ENCODE measurements at places on chromosomes 13 and 19. TPM values are rescaled to one million over a fixed set of nuclear protein-coding genes. Genes with fewer than 3 reads are reported as not detected.

- no peaks in the 10 kb centered on the region for H3K36me3 ChIP-seq
- no peaks in the 10 kb centered on the region for H3K4me1 ChIP-seq
- no peak overlapping the region for H3K4me3 ChIP-seq
- no peaks in the 10 kb centered on the region for H3K27me3 ChIP-seq
- no peak for DNase-seq
- no peak overlapping the region for H3K27ac ChIP-seq
Measured at GRCh38 chr13:51004918-51005460, 95.4 kb downstream of the RNASEH2B start.

DNA sequence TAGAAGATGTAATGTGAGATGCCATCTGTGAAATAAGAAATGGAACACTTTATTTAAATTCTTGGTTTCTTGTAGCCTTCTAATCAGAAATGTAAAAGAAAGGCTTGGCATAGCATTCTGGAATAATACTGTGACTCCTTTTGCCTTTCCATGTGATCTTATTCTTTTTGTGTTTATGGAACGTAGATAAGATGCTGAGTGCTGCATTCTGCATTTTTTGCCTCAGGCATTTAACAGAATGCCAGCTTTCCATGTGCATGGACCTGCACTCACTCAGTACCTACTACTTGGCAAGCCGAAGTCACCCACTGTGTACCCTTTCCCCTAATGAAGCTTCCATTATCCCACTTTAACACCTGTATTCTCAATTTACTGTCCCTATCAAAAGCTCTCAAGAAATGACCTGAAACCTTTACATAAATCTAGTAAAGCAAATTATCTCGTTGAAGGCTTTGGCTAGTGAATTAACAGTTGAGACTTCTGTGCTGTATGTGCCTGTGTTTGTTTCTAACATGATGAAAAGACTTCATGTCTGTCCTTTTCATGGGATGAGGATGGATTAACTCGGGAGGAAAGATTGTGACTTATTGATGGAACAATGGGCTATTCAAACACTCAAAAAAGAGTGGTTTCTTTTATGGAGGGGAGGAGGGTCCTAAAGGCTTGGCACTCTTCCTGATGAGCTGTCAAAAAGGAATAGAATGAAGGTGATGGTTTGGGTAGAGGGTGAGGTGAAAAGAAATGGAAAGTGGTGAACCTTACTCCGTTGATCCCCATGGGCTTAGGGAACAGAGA is 44.7 kb upstream of the FRY start:
- no peak for DNase-seq
- H3K27me3 ChIP-seq = no peaks in the 10 kb centered on the region
- no peak overlapping the region for H3K4me3 ChIP-seq
- no peaks in the 10 kb centered on the region for H3K36me3 ChIP-seq
- no peak overlapping the region for H3K27ac ChIP-seq
- H3K4me1 ChIP-seq = no peaks in the 10 kb centered on the region

The LEUTX gene
- total RNA-seq = not detected

DNA sequence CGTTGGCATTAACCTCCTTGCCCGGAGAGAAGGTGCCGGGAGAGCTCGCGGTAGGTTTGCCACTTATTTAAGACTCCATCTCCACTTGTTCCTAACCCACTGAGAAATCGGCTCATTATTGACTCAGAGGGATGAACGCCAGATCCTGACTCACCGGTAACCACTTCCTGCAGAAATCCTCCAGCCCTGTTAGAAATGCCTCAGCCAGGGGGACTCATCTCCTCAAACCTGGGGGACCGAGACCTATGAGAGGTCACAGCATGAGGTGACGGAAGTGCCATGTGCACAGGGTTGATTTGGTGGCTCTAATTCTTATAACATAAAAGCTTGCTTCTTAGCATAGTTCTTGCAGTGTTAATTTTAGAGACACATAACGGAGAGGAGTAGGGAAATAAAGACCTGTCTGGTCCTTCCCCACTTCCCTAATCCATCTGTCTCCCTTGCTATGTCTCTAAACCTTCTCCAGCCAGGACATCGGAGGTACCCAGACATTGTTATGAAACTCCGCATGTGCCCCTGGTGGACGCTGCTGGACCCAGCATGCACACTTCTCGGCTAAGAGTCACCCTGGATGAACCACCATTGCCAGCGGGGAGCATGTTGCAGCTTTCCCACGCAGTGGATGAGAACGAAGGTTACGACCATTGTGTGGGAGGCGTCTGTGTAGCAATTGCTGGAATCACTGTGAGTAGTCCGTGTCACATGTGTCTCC is 158.9 kb downstream of the EFNB2 start:
- H3K27ac ChIP-seq = no peak overlapping the region
- H3K4me1 ChIP-seq = no peaks in the 10 kb centered on the region
- no peaks in the 10 kb centered on the region for H3K36me3 ChIP-seq
- no peak for DNase-seq
- H3K27me3 ChIP-seq = no peaks in the 10 kb centered on the region

DNA sequence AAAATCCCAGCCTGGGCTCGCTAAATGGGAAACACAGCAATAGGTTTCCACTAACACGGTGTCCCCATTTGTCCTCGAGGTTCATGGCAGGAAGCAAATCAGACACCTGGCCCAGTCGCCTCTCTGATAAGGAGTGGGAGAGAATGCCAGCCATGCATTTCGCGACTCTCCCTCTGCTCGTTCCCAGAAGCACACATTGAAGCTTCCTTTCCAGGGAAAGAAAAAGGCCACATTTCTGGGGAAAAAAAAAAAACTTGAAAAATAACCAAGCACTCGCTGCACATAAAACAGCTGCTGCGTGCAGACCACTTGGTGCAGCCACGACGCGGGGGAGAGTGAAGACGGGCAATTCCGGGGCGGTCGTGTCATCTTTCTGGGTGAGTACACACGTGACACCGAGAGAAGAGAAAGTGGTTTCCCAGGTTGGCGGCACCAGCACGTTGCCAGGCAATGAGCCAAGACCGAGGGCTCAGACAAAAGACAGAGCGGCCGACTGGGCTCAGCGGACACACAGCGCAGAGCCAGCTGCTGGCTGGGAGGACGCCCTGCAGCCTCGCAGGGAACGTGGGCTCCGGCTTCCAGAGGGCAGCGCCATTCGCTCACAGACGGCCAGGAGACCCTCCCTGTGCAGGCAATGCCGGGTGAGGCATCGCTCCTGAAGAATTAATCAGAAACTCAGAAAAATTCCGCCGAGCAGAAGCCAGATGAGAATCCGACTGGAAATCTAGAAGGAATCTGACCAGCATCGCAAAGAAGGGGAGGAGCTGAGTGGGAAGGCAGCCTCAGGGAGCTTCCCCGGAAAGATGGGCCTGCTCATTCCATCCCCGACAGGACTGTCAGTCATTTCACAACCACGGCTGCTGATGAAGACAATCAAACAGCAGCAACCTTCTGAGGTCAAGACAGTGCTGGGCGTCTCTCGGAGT is 83.2 kb upstream of the IRS2 start:
- no peak for DNase-seq
- no peaks in the 10 kb centered on the region for H3K36me3 ChIP-seq
- no peaks in the 10 kb centered on the region for H3K27me3 ChIP-seq

DNA sequence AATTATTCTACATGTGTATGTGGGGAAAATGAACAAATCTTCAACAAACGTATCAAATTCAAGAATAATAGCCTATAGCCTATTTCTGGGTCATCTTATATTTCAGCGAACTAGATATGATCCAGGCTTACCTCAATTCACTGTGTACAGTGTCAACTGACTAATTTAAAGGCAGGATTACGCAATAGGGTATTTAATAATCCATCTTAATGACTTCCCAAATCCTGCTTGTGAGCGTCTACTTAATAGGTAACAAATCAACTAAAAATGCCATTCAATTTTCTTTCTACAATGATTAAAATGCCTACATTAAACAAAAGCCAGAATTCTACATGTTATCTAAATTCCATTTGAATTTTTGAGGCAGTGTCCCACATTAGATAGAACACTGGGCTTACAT is 67.0 kb downstream of the USP12 start:
- no peak for DNase-seq
- peaks cover 3% of the 10 kb centered on the region for H3K36me3 ChIP-seq
- H3K27me3 ChIP-seq = no peaks in the 10 kb centered on the region
- no peaks in the 10 kb centered on the region for H3K4me1 ChIP-seq
- no peak overlapping the region for H3K27ac ChIP-seq

The CLEC4M gene
- total RNA-seq = not detected

The ZNF260 gene
- total RNA-seq = 13.2 TPM

DNA sequence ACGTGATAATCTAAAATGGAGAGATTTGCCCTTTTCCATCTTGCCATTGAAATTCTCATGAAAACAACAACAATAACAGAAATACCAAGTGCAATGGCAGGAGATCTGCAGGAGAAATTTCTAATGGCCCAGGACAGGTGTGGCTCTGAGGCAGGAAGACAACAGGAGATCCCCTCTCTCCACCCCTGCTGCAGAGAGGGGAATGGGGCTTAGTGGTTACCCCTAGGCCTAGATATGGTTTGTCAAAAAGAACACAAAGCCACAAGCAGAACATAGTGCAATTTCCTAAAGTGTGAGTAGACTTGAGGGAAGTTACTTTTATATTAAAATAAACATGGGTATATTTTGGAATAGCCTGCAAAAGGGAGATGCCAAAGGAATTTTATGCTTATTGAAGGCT is 369.5 kb downstream of the KCNRG start:
- no peaks in the 10 kb centered on the region for H3K36me3 ChIP-seq
- no peak for DNase-seq
- no peak overlapping the region for H3K27ac ChIP-seq
- no peaks in the 10 kb centered on the region for H3K4me1 ChIP-seq

The CEACAM4 gene
- total RNA-seq = 1.1 TPM

DNA sequence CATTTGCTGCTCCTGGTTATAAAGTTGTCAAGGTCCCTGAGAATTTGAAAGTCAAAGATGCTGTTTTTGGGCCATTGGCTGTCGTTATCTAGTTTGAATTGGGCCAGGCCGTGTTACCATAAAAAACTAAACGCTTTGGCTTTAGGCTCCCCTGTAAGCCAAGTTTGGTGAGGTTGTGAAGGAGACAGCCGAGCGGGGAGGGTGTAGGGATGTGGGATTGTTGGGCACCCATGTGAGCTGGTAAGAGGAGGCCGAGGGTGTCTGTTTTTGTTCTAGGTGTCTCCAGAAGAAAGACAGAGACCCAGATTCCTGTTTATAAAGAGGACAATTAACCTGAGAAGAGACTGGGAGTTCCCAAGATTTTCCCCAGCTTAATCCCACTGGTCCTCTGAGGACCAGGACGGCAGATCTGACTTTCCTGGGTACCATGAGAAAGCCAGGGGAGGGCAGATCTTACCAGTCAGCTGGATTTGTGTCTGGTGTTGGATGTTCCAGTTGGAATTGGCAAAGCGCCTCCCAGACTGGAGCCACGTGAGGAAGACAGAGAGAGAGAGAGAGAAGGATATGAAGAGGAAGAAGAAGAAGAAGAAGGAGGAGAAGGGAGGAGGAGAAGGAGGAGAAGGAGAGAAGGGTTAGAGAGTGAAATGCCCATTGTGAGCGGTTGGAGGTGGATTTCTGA is 25.1 kb downstream of the TMEM255B start:
- H3K36me3 ChIP-seq = no peaks in the 10 kb centered on the region
- no peaks in the 10 kb centered on the region for H3K4me1 ChIP-seq
- H3K27me3 ChIP-seq = no peaks in the 10 kb centered on the region
- no peak overlapping the region for H3K4me3 ChIP-seq
- no peak overlapping the region for H3K27ac ChIP-seq

GRCh38 chr13:113639616-113640262 is 18.3 kb downstream of the ATP4B start:
- no peak overlapping the region for H3K27ac ChIP-seq
- H3K4me3 ChIP-seq = no peak overlapping the region
- no peak for DNase-seq
- H3K36me3 ChIP-seq = peaks cover 24% of the 10 kb centered on the region
- no peaks in the 10 kb centered on the region for H3K4me1 ChIP-seq

DNA sequence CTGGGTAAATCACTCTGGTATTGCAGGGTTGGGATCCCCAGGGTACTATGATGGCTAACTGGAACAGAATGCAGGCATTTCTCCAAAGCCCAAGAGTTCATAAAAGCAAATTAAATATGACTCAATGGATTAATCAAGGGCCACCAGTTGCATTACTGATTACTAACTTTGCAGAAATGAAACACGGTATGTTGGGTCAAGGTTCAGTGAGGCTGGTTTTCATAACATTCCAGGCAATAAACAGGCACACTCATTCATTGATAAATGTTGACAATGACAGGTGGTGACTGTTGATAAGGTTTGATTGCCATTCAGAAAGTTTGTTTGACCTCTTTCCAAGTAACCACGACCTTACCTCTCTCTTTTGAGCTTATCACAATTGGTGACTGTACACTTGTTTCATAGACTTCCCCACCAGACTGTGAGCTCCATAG is 506 bp upstream of the AP1M1 start:
- no peak for DNase-seq
- H3K36me3 ChIP-seq = no peaks in the 10 kb centered on the region

The TNFSF9 gene
- total RNA-seq = not detected

DNA sequence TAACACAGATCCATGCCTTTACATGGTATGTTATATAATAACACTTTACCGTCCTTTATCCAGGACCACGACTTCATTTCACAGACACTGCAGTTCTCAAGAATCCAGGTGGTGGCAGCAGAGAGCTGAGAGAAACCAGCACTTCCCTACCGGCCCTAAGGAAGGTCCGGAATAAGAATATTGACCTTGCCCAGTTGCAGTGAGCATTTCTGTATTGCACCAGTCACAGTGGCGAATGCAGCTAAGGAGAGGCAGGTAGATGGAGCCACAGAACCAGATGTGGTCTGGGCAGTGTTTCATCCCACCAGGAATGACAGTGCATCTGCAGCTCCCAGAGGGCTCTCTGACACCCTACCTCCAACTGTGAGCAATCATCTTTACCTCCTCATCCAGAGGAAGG is 44.6 kb downstream of the ZNF787 start:
- no peaks in the 10 kb centered on the region for H3K27me3 ChIP-seq
- peaks cover 8% of the 10 kb centered on the region for H3K4me1 ChIP-seq
- H3K27ac ChIP-seq = no peak overlapping the region
- H3K36me3 ChIP-seq = no peaks in the 10 kb centered on the region

DNA sequence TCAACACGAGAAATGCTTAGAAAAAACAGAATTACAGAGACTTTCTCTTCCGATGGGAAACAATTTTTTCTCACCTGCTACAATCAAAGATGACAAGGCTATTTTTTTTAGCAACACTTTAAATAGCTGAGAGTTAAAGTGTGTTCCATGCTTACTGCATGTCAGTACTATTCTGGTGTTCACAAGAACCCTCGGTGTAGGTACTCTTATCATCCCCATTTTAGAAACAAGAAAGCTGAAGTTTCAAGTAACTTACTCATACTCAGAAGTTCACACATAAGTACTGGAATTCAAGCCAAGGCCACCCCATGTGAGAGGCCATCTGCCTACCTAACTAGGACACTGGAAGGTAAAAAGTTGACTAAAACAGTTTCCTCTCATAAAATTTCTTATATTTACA is 9.0 kb upstream of the TNFRSF19 start:
- no peak overlapping the region for H3K4me3 ChIP-seq
- no peaks in the 10 kb centered on the region for H3K27me3 ChIP-seq
- no peak overlapping the region for H3K27ac ChIP-seq

The LYPD5 gene
- total RNA-seq = 0.67 TPM
